ENCODE measurements at places on chromosomes 3 and 15.
A peak's percentile ranks its signal among the peaks of the same experiment; 100 is the strongest.

DNA sequence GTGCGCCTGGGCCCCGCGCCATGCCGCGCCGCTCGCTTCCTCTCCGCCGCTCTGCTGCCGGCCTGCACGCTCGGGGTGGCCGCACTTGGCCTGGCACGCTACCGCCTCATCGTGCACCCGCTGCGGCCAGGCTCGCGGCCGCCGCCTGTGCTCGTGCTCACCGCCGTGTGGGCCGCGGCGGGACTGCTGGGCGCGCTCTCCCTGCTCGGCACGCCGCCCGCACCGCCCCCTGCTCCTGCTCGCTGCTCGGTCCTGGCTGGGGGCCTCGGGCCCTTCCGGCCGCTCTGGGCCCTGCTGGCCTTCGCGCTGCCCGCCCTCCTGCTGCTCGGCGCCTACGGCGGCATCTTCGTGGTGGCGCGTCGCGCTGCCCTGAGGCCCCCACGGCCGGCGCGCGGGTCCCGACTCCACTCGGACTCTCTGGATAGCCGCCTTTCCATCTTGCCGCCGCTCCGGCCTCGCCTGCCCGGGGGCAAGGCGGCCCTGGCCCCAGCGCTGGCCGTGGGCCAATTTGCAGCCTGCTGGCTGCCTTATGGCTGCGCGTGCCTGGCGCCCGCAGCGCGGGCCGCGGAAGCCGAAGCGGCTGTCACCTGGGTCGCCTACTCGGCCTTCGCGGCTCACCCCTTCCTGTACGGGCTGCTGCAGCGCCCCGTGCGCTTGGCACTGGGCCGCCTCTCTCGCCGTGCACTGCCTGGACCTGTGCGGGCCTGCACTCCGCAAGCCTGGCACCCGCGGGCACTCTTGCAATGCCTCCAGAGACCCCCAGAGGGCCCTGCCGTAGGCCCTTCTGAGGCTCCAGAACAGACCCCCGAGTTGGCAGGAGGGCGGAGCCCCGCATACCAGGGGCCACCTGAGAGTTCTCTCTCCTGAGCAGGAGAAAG, 951 bp downstream of the GPR62 start:
- peak; percentile 89 for DNase-seq

DNA sequence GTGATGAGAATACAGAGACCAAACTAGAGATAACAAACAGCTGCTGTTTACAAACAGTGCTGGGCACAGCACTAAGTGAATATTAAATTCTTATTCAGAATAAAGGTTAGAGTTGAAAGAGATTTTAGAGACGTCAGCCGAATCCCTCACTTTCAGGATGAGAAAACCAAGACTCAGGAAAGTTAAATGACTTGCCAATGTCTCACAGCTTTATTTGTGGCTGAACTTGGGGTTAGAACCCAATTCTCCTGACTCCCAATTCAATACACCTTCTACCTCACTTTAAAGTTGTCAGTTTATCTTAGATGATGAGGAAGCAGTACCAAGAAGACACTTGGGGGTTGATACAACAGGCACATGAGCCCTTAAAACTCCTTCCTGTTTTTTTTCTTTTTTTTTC, 180.9 kb downstream of the GAP43 start:
- DNase-seq, result no peak

- no peak for DNase-seq
Measured at GRCh38 chr3:98584547-98584946, 8.9 kb downstream of the CPOX start.

- DNase-seq, result peak; percentile 80
Measured at GRCh38 chr3:149480326-149481017, 6.0 kb downstream of the TM4SF4 start.

- no peak for DNase-seq
Measured at GRCh38 chr15:96411056-96412031, 80.8 kb downstream of the NR2F2 start.

DNA sequence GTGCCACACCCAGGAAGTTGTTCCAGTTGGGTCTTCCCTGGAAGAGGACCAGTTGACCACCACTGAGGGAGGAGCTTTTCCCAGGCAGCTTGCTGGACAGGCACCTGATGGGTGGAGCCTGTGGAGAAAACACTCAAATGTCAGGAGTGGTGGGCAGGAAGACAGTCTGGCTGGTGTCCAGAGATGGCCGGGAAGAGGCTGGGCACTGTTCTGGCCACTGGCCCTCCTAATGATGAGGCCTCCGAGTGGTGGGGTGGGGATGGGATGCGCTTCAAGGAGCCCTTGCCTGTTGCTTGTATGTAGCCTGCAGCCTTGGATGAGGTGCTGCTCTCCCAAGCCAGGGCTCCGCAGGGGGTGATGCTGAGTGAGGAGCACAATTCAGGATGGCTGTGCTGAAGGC, 12.3 kb downstream of the PLEKHO2 start:
- DNase-seq, result no peak

DNA sequence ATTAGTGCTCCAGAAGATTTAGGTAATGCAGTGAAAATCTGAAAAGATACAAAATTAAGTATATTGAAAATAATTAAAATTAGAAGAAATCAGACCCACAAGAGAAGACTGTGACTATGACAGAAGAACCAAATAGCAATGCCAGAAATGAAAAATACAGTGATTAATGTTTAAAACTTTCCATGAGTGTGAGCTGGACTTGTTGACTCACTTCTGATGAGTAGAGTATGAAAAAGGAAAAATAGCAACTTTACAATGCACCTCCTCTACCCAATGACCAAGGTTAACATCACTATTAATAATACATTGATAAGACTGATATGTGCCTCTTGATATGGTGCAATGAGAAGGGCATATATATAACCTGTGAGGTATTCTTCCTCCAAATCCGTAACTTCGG, 39.3 kb upstream of the SLC22A13 start:
- no peak for DNase-seq

DNA sequence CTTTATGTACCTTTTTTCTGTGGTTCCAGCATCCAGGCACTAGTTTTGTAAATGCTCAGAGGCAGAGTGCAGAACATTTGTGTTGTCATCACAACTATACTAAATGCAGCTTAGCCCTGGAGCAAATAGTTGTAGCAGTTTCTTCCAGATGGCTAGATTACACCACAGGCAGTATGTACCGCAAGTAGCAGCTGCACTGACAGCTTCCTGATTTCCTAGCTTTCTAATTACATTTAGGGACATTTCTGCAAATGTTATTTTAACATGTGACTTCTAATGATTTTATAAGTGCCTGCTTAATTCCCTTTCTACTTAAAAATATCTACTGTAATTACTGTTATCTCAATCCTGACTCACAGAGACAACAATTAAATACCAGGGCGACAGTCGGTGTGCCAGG, 106.5 kb downstream of the NR2E3 start:
- DNase-seq, result no peak

DNA sequence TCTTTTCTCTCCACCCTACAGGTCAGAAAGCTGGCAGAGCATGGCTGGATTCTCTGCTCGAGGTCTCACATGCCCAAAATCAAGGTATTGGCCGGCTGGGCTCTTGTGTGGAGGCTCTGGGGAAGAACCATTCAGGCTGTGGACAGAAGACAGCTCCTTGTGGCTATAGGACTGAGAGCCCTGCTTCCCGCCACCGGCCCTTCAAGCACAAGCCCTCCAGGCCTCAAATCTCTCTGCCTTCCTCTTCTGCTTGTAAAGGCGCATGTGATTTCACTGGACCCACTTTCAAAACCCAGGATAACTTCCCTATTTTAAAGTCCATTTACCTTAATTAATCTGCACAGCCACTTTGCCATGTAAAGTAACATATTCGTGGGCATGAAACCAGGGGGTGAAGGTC, 36.2 kb upstream of the MGLL start:
- peak; percentile 36 for DNase-seq

DNA sequence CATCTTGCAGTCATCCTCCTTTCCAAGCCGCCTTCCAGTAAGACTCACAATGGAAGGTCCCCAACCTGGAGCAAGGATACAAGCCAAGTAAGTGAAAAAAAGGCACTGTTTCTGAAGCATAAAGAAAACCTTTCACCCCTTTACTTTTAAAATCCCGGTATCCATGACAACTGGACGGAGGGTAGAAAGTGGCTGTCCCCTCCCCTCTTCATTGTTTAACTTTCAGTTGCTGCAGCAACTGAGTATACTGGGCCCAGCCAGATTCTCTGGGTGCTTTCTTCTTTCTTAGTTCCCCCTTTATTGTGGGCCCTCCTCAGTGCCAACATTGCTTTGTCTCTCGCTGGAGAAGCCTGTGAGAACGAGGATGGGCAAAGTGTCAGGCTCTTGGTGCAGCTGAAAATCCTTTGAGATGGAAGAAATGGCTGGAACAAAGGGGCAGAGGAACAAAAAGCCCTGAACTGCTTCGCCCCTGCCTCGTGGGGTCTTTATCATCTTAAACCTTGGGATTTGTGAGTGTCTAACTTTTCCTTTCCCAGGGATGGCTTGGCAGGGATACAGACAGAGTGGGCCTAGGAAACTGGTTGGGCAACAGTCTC, 224.0 kb upstream of the RGMA start:
- no peak for DNase-seq

GRCh38 chr15:58471348-58471747, 39.6 kb downstream of the LIPC start:
- no peak for DNase-seq

GRCh38 chr15:79078763-79079410, 11.7 kb downstream of the RASGRF1 start:
- DNase-seq, result no peak

DNA sequence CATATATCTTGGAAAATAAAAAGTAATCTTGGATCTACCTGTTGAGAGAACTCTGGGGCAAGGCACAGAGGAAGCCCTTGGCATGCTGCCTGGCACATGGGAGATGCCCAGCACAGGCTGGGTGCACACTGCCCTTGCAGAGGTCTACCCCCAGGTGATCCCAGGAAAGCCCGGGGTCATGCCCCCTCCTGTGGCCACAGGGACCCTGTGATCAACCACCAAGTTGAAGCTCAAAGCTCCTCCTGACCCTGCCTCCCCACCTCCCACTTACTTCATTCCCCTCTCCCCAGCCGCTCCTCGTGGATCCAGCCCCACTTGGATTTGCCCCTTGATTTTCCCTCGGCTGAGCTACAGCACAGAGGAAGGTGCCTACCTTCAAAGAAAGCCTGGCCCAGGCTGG, 62.7 kb upstream of the LARS2 start:
- no peak for DNase-seq

DNA sequence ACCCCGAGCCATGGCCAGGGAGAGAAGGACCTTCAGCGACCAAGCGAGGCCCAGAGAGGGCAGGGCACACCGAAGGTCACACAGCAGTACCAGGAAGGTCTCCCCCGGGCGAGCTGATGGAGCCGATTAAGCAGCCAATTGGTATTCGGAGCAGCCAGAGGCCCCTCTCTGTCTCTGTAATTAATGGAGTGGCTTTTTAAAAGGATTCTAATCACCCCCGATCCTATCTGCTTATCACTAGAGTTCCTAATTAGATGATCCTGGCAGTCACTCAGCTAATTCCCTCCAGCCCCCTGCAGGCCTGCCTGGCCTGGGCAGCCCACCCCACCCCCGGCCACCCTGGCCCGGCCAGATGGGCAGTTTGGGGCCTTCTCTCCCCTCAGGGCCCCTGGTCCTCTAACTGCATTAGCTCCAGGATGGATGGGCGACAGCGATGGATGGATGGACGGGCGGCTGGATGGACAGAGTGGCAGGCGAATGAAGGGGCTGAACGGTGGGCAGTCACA, 1.6 kb upstream of the DNAJB8 start:
- no peak for DNase-seq

- DNase-seq, result no peak
Measured at GRCh38 chr3:76044601-76045600, 259.6 kb upstream of the ZNF717 start.

- no peak for DNase-seq
Measured at GRCh38 chr15:71261909-71262308, 146.6 kb downstream of the THSD4 start.

- no peak for DNase-seq
Measured at GRCh38 chr3:193730511-193730910, 137.5 kb downstream of the OPA1 start.

- peak; percentile 92 for DNase-seq
Measured at GRCh38 chr3:188947401-188948280, 224.1 kb upstream of the TPRG1 start.

GRCh38 chr3:60979461-60980341, 271.6 kb downstream of the FHIT start:
- no peak for DNase-seq

DNA sequence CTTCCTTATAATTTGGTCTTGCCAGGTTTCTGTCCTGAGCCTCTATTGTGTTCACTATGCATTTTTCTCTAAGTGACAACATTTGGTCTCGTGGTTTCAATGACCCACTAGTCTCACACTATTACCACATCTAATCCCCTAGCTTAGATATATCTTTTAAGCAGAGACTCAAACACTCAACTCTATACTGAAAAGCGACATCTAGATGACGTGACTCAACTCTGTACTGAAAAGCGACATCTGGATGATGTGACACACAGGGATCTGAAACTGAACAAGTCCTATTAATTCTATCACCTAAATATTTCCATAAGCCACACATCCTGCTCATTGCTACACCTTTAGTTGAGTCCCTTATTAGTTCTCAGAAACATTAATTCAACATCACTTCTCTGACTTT, 141.7 kb upstream of the MBNL1 start:
- no peak for DNase-seq

GRCh38 chr3:117875887-117876286, 1158.8 kb downstream of the IGSF11 start:
- no peak for DNase-seq

DNA sequence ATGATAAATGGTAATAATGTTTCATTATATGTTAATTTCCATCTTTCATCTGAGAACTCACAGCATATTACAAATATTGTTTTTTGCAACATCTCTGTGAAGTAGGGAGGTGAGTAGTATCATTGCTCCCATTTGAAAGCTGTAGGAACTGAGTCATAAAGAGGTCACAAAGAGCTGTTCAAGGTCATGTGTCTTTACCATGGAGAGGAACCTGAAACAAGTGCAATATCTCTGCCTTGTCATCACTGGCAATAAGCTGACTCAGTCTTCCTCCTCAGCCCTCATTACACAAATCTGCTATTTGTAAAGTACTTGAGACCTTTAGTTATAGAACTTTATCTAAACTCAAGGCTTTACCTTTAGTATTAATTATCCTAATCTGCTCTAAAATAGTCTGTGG, 4.4 kb upstream of the ATP13A4 start:
- DNase-seq, result no peak

GRCh38 chr3:36212251-36212650, 168.1 kb upstream of the STAC start:
- no peak for DNase-seq

DNA sequence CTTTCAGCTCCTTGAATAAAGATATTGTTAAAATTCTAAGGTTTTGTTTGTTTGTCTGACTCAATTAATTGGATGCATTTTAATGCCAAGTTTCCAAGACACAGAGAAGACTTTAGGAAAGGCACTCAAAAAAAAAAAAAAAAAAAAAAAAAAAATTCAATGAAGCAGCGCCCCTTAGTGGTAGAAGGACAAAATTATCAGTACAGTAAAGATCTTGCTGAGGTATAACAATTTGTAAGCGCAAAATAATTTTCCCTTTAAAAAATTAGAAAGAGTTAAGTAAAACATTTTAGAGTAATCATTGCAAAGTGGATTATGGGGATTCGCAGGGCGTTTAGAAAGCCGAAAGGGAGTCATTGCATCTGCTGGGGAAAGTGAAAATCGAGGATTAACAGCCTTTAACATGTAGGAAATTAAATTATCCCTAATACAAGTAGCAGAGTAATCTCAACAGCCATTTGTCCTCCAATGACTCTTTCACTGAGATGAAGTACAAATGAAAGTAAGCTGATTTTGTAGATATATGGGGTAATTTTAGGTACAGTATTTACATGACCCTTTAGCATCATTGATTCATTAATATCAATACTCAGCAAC, 5.8 kb upstream of the DIS3L start:
- DNase-seq, result no peak

- DNase-seq, result no peak
Measured at GRCh38 chr15:94234300-94234699, 2.9 kb downstream of the MCTP2 start.

GRCh38 chr3:8482960-8483665, 18.5 kb upstream of the LMCD1 start:
- DNase-seq, result no peak
